ENCODE measurements at places on chromosomes 6 and 20.

DNA sequence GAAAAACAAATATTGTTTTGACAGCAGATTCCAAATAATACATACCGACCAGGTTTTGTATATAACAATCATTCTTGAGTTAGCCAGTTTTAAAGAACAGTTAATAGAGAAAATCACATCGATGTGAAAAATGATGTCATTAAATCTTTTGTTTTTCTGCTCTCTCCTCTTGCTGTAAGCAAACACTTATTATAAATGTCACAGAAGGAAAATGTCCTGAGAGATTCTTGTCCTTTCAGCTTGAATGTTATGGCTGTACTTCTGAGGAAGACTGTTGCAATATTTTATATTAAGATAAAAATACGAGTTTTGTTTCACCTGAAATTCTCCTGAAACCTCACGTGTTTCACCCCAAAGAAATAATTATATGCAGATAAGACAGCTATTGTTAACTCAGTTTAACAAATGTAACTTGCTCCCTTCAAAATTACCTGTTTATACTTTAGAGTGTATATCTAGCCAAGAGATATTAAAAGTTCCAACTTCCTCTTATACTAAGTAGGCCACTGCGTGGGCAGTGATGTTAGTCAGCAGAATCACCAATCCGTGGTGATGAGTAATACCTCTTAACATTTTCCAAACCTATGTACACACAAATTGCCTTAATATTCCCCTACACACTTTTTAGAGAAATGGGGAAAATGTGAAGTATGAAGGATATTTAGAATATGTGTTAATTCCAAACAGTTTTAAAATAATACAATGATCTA is 1111.4 kb upstream of the CITED2 start:
- DNase-seq: peak; percentile 5

DNA sequence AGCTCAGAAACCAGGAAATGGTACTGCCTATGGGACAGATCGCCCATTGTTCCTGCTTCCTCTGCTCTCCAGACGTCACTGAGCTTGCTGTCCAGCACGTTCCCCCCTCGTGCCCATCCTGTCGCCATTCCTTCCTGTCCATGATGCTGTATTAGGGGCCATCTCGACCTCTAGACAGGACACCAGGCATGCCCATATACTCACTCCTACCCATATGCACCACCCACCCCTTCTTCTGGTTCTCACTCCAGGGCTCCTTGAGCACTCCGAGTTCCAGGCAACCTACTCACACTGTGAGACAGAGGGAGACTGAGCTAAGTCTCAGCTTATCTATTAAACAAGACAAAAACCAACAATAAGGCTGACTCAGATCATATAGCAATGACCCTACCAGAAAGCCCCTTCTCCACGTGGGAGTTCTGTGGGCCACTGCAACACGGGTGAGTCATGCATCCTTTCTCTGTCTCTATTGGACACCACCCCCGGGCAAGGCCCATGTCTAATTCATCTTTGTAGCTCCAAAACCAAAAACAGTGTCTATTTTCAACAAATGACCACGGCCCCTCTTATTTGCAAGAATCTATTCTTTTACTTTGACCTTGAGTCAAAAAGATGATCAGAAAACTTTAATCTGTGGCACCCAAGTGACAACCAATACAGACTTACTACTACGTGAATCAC is 65.7 kb downstream of the PSMG4 start:
- peak; percentile 74 for DNase-seq

GRCh38 chr20:31562241-31562640 is 42.8 kb upstream of the ID1 start:
- DNase-seq: no peak

- peak; percentile 87 for DNase-seq
Observed at GRCh38 chr20:36836591-36837269, 39.2 kb upstream of the TLDC2 start.

DNA sequence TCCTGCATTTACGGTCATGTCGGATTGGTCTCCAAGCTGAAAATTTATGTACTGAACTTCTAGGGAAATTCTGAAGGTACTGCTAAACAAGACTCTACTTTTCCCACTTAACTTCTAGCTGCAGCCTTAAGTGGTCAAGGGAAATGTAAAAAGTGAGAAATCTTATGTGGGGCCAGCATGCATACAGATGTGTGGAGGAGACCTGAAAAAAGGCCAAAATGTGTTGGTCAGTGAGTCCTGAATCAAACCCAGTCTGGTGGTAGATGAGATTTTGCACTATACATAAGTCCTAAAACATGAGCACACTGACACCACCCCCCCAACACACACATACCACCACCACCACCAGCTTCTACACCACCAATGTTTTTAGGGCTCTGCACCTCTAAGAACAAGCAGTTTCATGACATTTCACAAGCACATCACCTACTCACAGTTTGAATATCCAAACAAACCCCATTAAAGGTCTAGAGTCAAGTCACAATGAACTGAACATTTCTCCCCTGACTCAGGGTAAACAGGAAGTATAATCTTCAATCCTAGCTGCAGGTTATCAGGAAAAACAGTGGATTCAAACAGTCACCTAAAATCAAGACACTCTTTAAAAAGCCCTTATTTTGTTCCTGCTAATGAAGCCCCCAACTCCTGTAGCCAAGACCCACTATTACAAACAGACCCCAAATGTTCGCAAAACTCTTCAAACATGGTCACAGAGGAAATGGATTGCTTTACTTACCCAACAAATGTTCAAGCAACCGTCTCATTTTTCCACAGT is 1.6 kb downstream of the ZMYND8 start:
- DNase-seq: peak; percentile 59

DNA sequence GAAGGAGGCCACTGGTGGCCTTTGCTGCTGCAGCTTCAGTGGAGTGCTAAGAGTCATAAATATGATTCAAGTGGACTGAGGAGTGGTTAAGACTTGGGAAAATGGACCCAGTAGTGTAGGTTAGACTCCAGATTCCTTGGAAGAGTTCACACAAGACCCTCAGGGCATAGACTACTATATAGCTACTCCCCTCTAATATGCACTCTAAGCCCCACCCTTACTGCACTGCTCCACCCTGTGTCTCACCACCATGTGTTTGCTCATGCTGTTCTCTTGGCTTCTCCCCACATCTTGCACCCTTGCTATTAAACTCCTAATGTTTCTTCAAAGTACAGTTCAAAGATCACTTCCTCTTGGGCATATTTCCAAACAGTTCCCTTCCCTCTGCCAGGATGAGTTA is 5.7 kb downstream of the KCNQ5 start:
- no peak for DNase-seq

- no peak for DNase-seq
Observed at GRCh38 chr20:57133926-57134650, 132.4 kb downstream of the BMP7 start.

DNA sequence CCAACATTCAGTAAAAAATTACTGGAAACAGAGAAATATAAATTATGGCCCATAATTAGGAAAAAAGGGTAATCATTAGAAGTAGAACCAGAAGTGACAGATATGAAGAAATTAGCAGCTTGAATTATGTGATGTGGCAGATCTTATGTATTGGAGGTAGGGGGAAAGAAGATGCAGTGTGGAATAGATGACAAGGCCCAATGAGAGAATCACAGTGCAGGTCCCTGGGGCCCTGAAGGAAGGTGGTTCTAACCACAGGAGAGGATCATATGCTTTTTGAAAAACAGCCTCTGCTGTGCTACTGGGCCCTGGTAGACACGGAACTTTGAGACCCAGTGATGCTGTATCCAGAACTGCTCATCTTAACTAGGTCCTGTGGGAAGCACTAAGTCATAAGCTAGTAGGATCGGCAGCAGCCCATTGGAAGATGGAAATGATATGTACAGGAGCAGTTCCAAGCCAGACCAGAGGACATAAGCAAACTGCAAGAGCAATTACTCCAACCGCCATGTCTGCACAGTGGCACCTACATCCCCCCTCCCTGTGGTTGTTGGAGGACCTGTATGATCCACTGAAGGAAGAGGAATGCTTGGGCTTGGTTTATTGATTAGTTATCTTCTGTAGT is 14.2 kb downstream of the HEBP2 start:
- no peak for DNase-seq

GRCh38 chr20:24403406-24403805 is 66.0 kb upstream of the SYNDIG1 start:
- DNase-seq: no peak

GRCh38 chr20:50980851-50981713 is 22.5 kb downstream of the MOCS3 start:
- DNase-seq: peak; percentile 75

DNA sequence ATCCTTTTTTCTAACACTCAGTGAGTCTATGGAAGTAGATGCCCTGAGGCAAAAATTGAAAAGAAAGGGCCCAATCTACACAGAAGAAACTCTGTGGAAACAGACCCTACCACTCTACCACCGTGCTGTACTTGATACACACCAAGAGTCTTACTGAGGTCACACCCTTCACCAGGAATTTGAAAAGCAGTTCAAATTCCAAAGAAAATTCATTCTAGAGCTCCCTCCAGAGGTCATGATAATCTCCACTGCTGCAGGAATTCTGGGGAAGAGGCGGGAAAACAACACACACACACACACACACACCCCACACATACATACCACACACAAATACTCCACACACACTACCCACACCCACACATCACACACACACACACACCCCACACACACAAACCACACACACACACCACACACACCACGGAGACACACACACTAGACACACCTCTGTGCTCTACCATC is 336.8 kb downstream of the HDGFL1 start:
- no peak for DNase-seq

- no peak for DNase-seq
Observed at GRCh38 chr6:142530566-142530965, 228.8 kb downstream of the ADGRG6 start.

- no peak for DNase-seq
Observed at GRCh38 chr20:50395251-50395729, 114.9 kb upstream of the PTPN1 start.

Measured in hematopoietic multipotent progenitor cell treated with erythropoietin and hydrocortisone succinate and interleukin-3 and kit ligand, for 8 days (in vitro differentiated cells).